Astrocyte of the spinal cord (primary cell): ENCODE measurements at places on chromosomes 7 and 10.

DNA sequence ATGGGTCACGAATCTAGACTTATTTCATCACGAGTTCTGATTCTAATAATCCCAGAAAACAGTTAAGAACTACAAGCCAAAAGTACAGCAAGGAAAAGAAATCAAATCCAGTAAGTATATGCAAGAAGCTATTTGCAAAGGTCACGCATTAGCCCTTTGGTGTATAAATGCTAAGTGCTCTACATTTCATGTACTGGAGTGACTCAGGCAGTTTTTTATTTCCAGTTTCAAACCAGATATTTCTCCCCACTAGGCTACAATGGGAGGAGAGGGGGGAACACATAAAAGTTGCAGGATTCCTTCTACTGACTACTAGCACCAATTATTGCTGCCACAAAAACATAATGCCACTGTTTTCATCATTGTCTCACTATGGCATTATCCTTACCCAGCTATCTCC is 148.0 kb downstream of the NRCAM start:
- DNase-seq, result peak; percentile 48

GRCh38 chr7:45446195-45446944 is 127.8 kb upstream of the ADCY1 start:
- DNase-seq, result no peak

DNA sequence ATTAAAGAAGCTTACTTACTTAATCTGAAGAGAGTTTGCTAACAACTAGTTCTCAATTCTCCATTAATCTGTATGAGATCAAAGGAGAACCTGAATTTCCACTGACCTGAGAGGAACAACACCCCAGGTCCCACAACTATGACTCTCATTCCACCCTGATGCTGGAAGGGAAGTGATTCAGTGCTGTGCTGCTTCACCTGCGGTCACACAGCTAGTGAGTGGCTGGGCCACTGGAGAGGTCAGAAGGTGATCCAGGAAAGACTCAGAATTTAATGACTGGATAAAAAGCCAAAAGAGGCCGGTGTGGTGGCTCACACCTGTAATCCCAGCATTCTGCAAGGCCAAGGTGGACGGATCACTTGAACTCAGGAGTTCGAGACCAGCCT is 23.6 kb downstream of the SORBS1 start:
- no peak for DNase-seq

- DNase-seq, result peak; percentile 93
Observed at GRCh38 chr7:112481833-112482670, 1.3 kb downstream of the LSMEM1 start.
